ENCODE measurements at places on chromosomes 4 and X.

DNA sequence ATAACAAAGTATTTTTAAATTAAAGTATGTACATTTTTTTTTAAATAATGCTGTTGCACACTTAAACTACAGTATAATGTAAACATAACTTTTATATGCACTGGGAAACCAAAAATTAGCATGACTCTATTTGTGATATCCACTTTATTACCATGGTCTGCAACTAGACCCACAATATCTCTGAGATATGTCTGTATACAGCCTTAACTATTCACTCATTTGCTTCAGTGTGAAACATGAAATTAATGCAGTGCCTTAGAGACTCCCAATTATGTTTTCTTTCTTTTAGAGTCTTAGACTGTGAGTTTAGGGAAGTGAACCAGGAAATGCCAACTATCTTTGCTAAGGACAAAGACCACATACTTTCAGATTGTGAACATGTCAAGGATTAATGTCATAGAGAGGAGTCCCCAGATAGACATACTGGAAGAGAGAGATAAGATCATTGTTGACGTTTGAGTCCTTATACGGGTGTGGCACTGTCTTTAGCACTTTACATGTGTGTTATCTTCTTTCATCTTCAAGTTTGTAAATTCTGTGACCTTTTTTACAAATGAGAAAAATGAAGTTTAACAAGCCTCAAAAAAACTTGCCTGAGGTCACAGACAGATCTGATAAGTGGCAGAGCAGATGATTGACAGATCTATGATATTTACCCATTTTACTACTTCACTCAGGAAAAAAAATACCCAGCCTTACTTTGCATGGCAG lies 23.2 kb downstream of the CXorf58 start:
- no peak for DNase-seq

GRCh38 chr4:81604683-81605218 lies 133.0 kb upstream of the RASGEF1B start:
- DNase-seq = no peak

DNA sequence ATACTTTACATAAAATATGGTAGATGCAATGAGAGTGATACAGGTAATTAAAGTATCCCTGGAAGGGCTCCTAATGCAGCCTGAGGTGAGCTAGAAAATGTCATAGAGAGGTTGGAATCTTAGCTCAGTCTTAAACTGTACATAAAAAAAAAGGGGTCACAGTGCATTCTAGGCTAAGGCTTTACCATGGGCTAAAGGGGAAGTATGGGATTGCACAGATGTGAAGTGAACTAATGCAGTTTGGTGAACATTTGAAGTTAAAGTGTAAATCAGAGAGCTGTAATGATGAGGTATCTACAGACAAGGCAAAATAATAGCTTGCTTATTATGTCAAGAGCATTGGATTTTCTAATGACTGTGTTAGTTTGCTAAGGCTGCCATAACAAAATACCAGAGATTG lies 405.9 kb downstream of the ADGRL3 start:
- no peak for DNase-seq

GRCh38 chr4:66489783-66490452 lies 819.6 kb upstream of the EPHA5 start:
- no peak for DNase-seq

- DNase-seq = no peak
These were observed 11.3 kb upstream of the PHKA2 start for GRCh38 chrX:18995221-18995620.

DNA sequence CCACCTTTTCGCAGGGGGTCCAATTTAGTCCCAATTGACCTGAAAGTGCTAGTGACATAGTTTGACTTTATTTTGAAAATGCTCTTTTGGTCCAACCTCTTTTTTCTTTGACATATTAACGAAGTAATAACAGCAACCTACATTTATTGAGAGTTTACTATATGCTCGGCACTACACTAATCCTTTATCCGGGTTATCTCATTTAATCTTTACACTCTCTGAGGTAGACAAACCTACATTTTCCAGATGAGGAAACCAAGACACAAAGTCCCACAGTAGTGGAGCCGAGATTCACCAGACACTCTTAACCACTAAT lies 307 bp upstream of the ATRX start:
- no peak for DNase-seq

Measured in HFF-Myc (cell line).